ENCODE measurements at places on chromosomes 12 and 14.
A peak's percentile ranks its signal among the peaks of the same experiment; 100 is the strongest.

GRCh38 chr12:115468087-115468510 lies 784.1 kb upstream of the TBX3 start:
- DNase-seq = peak; percentile 23

DNA sequence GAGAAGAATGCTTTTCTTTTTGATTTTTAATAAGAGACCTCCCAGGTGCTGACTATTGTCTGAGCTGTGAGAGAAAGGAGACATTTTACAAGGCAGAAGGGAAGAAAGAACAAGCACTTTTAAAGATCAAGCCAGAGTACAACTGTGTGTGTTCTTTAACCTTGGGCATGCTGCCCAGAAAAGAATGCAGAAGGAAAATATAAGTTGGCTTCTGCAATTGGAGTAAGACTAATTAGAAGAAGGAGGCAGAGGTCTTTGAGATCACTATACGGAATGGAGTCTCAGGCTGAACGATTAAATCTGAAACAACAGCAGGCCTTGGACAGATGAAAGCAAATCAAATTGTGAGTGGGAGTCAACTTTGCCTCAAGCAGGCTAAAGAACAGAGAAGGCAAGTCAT lies 230.5 kb downstream of the ATP23 start:
- no peak for DNase-seq

GRCh38 chr12:57474430-57474829 lies 5.2 kb downstream of the ARHGAP9 start:
- DNase-seq = no peak

- no peak for DNase-seq
Measured at GRCh38 chr12:24379861-24380521, 430.5 kb upstream of the SOX5 start.

DNA sequence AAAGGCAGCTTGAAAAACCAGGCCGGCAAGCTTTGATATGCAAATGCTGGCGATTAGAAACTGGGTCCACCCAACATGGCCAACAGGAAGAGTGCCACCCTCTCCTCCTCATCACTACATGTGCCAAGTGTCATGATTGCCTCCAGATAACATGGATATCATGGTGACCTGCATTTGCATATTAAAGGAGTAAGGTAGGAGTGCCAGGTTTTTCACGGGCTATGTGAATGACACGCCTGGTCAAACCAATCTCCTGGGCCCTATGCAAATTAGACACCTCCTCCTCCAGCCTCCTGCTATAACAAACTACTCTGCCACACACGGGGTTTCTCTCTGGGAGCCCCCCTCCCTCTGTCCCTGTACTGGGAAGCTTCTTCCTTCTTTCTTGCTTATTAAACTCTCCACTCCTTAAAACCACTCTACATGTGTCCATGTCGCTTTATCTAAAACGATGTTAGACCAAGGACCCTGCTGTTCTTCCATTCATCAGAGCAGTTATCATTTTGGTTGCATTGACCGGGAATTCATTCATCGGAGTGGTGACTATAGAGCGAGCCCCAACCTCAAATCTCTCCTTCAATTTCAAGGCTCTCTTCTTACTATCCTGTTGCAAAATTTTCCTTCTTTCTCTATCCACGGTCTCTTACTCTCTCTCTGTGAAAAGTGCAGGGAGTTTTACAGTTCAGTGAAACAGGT lies 27.5 kb downstream of the APOBEC1 start:
- DNase-seq = no peak

DNA sequence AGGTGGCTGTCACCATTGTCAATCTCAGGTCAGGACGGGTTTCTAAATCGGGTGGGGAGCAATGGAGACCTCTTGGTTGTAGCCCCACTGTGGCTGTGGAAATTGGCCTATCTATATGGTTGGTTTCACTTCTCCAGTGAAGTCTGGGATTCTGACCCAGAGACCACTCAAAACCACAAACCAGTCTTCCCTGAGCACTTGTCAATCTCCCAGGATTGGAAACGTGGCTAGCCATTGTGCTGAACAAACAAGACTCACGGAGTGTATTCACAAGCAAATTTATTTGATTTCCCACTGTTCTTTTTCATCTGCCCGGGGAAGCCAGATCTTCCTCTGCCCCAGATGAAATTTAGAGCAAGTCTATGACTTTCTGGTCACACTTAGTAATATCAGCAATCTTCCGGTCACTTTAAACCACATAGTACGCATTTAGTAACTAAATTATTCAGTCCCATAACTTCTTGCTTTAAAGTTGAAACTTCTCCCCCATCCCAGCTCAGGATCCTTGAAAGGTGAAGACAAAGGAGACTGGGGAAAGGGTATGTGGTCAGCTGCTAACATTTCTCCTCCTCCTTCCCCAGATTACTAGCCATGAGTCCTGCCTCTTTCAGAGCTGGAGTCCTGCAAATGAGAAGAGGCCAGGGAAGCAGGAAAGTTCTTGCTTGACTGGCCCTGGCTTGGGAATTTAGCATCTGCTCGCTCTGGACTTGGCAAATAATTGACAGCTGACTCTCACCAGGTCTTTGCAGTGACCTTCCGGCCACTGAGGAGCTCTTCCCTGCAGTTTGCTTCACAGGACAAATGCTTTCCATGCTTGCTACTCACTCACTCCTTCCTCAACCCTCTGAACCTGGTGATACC lies 123.2 kb upstream of the MAX start:
- DNase-seq = no peak
